ENCODE measurements at places on chromosomes 6 and 20. TPM values are rescaled to one million over a fixed set of nuclear protein-coding genes. Genes with fewer than 3 reads are reported as not detected.

GRCh38 chr20:36303020-36303595, 3.0 kb upstream of the DLGAP4 start:
- no peaks in the 10 kb centered on the region for H3K36me3 ChIP-seq
- no peak overlapping the region for H3K27ac ChIP-seq
- H3K4me1 ChIP-seq: peaks cover 15% of the 10 kb centered on the region

DNA sequence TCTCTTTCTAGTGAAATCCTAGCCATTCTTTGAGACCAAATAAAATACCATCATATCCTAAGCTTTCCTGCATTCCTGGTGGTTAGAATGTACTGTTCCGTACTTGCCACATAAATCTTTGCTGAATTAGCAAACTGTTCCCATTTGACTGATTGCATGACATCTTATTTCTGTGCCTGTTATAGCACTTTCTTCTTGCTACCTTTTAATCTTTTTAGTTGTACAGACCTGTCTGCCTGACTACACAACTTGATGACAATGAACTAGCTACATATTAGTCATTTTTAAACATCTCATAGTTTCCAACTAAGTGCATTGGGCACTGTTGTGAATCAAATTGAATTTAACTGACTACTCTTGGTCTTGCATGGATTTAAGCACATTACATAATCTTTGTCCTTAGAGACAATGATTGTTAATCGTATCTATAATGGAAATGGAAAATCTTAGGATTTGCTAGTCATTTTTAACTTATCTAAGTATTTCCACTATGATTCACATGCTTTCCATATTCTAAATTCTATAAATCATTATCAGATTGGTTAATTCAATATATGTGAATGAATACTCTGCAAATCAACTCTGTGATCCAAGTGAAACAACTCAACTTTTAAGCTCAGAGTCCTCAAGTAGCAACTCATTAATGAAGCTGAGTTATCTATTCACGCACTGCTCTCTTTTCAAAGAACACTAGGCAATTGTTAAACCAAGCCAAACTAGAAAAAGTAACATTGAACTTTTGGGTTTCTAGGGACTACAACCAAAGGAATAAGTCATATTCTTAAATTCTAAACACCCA, 109.0 kb downstream of the TNFRSF21 start:
- no peaks in the 10 kb centered on the region for H3K27me3 ChIP-seq
- no peak overlapping the region for H3K4me3 ChIP-seq
- no peak overlapping the region for H3K27ac ChIP-seq
- peaks cover 12% of the 10 kb centered on the region for H3K4me1 ChIP-seq

LGSN gene
- not detected for total RNA-seq

DNA sequence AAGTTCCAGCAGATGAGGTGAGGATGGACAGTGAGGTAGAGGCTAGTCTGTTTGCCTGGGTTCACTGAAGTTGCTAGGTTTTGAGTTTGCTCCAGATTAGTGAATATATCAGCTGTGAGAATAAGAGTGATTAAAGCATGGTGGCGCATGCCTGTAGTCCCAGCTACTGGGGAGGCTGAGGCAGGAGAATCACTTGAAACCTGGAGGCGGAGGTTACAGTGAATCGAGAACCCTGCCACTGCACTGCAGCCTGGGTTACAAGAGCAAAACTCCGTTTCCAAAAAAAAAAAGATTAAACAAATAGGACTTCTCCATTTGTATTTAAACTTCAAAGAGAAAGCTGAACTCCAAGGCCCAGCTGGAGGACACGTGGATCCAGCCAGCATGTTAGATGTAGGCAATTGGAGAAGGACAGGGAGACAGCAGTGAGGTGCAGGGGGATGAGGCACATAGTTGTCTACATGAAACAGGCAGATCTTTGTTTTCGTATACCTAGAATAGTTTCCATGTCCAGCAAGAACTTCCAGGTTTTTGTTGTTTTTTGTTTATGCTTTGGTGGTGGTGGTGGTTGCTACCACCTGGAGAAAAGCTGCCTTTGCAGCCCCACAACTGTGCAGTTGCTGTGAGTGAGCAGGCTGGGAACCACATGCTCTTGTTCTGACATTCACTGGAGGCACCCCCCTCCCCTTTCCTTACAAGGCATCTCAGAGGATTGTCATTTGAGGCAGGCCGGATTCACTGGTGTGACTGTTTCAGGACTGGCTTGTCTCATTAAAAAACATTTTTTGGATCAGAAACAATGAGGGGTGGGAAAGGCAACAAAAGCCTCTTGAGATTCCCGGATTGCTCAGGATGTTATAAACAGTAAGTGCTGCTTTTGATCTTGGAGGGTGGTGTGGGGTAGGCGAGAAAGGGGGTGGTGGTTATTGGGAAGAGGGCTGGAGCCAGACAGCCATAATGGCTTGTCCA, 72.3 kb downstream of the JARID2 start:
- DNase-seq: no peak
- H3K27ac ChIP-seq: no peak overlapping the region
- no peak overlapping the region for H3K4me3 ChIP-seq
- no peaks in the 10 kb centered on the region for H3K27me3 ChIP-seq
- H3K4me1 ChIP-seq: peaks cover 25% of the 10 kb centered on the region
- H3K36me3 ChIP-seq: no peaks in the 10 kb centered on the region

DNA sequence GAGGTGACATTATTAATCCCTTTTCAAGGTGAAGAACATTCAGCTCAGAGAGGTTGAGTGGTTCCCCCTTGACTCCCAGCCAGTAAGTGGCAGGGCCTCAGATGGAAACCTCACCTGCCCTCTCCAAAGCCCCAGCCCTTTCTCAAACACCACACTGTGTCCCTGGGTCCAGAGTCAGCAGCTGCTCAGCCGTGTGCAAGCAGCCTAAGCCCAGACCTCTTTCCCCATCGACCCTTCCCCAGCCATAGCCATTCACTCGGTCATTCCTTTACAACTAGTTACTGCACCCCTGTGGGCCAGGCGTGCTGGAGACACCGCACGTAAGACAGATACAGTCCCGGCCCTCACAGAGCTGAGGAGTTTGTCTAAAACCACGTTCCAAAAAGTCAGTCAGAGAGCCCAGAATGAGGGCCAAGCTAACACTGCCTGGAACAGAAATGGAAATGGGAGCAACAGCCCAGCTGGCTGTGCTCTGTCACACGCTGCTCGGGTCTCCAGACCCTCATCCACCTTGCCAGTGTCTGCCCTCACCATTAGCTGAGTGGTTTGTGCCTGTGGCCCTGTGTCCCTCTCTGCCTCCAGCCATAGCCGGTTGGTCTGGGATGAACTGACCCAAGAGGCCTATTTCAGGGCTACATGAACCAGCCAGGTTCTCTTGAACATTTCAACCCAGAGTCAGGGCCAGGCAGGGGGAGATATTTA, 29.6 kb downstream of the ZC3H12D start:
- no peaks in the 10 kb centered on the region for H3K36me3 ChIP-seq
- H3K27me3 ChIP-seq: no peaks in the 10 kb centered on the region
- DNase-seq: no peak
- no peak overlapping the region for H3K4me3 ChIP-seq
